ENCODE measurements at places on chromosomes 3 and 15.

DNA sequence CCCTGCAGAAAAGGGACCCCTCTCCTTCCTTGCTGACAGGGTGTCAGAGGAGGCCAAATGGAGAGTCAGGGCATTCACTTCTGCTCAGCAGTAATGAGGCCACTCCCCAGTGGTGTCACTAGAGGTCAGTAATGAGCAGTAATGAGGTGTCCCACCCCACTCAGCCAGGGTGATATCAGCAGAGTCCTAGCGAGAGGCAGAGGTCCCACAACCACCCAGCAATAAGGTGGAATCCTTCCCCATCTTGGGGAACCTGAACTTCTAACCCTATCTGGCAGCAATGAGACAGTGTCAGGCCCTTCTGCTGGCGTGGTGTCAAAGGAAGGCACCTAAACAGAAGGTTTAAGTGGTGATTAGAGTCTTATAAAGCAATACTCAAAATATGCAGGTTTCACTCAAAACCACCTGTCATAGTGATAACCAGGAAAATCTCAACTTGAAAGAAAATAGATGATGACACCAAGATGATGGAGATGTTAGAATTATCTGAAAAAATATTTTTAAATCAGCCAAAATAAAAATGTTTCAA is 12.9 kb downstream of the OCA2 start:
- peak; percentile 67 for DNase-seq

- no peak for DNase-seq
Measured at GRCh38 chr15:85167568-85167967, 185.9 kb downstream of the PDE8A start.

DNA sequence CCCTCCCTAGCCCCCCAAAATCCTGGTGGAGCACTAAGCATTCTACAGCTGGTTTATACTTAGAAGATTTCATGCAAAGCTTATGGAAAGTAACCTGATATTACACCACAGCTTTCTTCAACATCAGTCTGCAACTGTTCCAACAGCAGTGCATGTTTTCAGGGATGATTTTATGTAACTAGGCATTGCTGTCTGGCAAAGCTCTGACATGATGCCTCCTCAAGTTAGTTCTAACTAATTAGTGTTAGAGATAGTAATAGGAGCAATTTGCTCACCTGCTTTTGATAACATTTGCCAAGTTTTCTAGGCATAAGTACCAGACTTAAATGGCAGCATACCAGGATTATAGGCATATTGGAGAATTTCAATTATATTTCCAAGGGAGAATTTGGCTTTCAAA is 330.3 kb upstream of the SGO1 start:
- no peak for DNase-seq

DNA sequence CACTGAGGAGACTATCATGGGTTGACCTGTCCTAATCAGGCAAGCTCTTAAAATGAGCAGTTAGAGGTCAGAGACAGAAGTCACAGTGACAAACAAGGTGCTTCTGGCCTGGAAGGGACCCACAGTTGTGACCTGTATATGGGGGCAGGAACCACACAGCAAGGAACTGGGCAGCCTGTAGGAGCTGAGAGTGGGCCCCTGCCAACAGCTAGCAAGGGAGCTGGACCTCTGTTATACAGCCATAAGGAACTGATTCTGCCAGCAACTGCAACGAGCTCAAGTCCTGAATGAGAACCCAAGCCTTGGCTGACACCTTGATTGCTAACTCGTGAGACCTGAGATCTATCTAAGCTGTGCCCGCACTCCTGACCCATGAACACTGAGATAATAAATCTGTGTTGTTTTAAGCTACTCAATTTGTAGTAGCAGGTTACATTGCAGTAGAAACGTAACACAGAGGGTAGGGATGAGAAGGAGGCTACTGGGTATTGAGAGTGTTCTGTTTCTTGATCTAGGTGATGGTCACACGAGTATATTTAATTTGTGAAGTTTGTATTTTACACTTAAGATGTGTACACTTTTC is 44.5 kb upstream of the MAGI1 start:
- DNase-seq: no peak

- DNase-seq: no peak
Measured at GRCh38 chr3:105571005-105571404, 204.3 kb downstream of the ALCAM start.

- DNase-seq: peak; percentile 83
Measured at GRCh38 chr3:53109891-53110771, 20.1 kb downstream of the RFT1 start.
